ENCODE measurements at places on chromosomes 7 and 10. TPM values are rescaled to one million over a fixed set of nuclear protein-coding genes. Genes with fewer than 3 reads are reported as not detected.

DNA sequence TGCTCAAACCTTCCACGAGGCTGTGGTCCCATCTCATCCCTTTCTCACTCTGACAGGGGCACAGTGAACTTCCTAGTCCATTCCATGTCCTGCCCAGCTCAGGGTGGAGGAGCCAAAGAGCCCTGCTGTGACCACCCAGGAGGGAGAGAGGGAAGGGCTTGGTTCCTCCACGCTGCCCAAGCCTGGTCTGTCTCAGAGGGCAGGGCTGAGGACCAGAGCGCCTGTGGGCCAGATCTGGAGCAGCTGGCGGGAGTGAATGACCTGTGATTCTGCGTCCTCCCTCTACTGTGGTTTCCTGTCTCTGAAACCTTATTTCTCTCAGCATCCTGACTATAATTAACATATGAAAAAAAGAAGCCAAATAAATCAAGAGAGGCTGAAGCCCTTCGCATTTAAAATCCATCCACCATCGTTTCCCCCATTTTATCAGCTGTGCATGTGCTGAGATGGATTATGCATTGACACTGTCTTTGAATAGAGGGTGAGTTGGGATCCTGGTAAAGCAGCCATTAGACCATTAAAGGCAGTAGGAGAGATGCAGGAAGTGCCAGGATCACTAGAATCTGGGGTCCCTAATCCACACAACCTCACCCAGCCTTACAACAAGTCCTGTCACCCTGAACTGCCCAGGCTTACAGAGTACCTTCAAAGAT lies 165.6 kb downstream of the DPP6 start:
- no peak for DNase-seq

CRYGN gene
- total RNA-seq, result not detected

GRCh38 chr10:48772059-48772458 lies 87.4 kb downstream of the WDFY4 start:
- no peak for DNase-seq

- DNase-seq, result no peak
These were observed at the start of gene THSD7A for GRCh38 chr7:11831736-11832495. Gene THSD7A (minus strand): TSS chr7:11832198. CDS start chr7:11831946, 252 bp downstream.

DNA sequence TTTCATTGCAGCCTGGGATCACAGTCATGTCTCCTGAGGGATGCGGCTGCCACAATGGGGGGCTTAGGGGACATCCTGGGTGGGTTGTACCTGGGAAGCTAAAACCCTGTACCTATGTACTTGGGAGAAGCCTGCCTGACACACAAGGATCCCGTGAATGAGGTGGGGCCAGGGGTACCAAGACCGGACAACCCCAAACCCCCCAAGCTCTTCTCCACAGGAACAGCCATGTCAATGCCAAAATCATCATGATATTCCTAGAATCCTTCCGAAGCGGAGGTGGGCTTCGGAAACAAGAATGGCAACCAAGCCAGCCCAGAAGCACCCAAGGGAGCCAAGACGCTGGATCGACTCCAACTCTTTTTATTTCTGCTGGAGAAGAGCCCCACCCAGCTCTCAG lies 260.3 kb upstream of the TCERG1L start:
- DNase-seq, result no peak

- no peak for DNase-seq
These were observed 38.3 kb upstream of the INPP5A start for GRCh38 chr10:132499367-132499685.

Data from GM12878 (cell line).